Mesothelial cell of epicardium (in vitro differentiated cells): ENCODE measurements at places on chromosomes 3 and 15.
A peak's percentile ranks its signal among the peaks of the same experiment; 100 is the strongest.

DNA sequence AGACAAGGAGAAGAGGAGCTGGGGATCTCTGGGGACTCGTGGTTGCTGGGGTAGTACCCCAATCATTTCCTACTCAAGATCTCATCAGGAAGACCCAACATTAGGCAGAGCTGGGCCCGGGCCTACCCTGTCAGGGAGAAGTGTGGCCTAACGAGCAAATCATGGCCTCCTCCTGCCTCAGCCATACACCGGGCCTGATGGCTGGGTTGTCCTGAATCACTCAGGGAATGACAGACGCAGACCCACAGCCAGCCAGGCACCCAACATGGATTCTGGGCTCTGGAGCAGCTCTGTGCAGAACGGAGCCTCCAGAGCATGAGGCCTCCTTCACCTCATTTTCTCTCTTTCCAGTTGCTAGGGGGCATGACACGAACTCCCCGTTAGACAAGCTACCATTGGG lies 19.7 kb downstream of the ITGA11 start:
- no peaks in the 10 kb centered on the region for H3K36me3 ChIP-seq
- DNase-seq: no peak
- H3K4me3 ChIP-seq: no peak overlapping the region
- H3K27ac ChIP-seq: no peak overlapping the region
- H3K27me3 ChIP-seq: peaks cover 7% of the 10 kb centered on the region

- H3K27me3 ChIP-seq: no peaks in the 10 kb centered on the region
- DNase-seq: no peak
- peak overlapping the region; percentile 47 for H3K27ac ChIP-seq
- H3K36me3 ChIP-seq: no peaks in the 10 kb centered on the region
- H3K4me3 ChIP-seq: no peak overlapping the region
- peaks cover 44% of the 10 kb centered on the region for H3K4me1 ChIP-seq
These were observed 239.3 kb downstream of the DTWD1 start for GRCh38 chr15:49860101-49860500.

DNA sequence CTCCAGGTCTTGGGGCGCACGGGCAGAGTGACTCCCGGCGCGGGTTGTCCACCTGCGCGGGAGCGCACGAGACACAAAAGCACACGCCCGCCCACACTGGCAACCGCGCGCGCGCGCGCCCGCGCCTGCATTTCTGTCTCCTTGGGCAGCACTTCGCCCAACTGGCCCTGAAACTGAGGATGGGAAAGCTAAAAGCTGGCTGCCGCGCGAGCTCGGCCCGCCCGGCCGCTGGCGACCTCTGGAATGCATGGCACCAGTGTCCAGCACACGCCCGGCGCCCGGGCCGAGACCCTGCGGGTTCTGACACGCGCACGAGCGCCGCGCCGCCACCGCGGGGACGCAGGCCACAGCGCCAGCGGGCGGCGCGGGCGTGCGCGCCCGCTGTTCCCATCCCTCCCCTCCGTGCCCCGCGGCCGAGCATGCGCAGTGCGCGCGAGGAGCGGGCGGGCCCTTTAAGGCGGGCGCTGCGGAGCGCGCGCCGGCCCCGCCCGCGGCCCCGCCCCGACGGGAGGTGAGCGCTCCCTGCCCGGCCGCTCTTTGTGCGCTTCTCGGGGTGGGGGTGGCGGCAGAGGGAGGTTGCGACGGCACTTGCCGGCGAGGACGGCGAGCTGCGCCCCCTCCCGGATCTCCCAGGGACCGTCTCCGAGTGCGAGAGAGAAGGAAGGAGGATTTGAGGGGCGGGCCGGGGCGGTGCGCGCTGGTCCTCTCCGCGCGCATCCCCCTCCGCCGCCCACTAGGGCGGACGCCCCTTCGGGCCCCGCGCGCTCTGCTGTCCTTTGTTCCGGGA lies 1.0 kb upstream of the MEX3B start:
- peak overlapping the region; percentile 97 for H3K27ac ChIP-seq
- H3K4me1 ChIP-seq: peaks cover 26% of the 10 kb centered on the region
- H3K36me3 ChIP-seq: peaks cover 5% of the 10 kb centered on the region
- peak overlapping the region; percentile 95 for H3K4me3 ChIP-seq
- peak; percentile 97 for DNase-seq

DNA sequence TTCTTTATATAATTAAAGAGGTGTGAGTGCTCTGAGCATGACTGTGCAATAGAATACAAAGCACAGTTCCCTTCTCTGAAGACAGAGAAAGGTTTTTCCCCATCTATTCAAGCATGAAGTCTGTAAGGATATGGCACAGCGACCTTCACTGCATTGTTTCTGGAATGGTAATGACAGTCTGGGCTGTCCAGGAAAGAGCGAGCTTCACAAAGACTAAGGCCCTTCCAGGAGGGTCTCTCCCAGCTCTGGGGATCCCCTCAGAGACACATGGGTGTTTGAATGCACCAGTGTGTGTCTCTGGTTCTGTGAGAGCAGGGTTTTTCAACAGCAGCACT lies 179.9 kb upstream of the NR2E3 start:
- H3K27me3 ChIP-seq: no peaks in the 10 kb centered on the region
- no peak for DNase-seq
- no peak overlapping the region for H3K4me3 ChIP-seq
- H3K4me1 ChIP-seq: peaks cover 72% of the 10 kb centered on the region
- peaks cover 1% of the 10 kb centered on the region for H3K36me3 ChIP-seq

DNA sequence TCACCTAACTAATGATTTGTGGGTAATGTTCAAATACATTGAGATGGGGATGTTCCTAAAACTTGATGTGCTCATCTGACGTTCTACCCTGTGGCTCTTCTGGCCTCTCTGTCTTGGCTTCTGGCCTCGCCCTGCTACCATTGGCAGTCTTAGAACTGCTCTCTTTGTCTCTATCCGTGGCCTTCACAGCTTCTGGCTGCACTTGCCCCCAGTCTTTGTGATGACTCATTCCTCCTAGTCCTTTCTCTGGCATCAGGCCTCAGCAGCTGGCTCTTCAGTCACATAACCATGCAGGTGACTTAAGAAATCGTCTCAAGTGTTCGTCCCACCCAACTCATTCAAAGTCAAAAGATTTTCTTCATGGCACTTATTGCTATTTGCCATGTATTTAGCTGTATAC lies 188.1 kb downstream of the BBX start:
- H3K4me1 ChIP-seq: peaks cover 2% of the 10 kb centered on the region
- H3K4me3 ChIP-seq: no peak overlapping the region
- DNase-seq: no peak
- peaks cover 32% of the 10 kb centered on the region for H3K36me3 ChIP-seq

DNA sequence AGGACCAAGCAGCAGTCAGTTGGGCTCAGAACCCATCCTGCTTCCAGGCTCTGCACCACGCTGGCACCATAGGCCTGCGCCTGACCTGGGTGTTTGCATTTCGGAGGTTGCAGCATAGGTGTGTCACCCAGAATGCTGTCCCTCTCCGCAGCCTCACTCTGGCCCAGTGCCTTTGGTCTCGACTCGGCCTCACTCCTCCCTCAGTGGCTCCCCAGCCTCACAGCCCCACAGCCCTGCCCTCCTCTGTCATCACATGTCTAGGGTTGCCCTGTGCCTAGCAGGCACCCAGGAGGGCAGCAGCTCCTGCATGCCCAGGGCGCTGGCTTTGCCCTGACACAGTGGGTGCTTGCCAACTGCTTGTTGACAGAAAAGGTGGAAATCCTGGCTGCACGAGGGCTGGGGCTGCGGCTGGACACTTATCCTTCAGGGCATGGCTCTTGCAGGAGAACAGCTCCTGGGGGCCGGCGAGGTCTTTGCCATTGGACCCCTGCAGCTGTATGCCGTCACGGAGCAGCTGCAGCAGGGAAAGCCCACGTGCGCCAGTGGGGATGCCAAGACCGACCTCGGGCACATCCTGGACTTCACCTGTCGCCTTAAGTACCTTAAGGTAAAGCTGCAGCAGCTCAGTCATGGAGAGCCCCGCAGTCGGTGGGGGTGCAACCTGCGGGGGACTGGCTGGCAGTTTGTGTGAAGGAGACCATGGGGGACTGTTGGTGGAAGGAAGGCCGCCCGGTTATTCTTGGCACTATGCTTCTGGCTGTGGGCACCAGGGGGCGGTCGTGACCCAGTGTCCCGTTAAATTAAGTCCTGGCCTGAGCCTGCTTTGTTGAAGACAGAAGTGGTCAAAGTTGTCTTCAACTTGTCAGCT lies 16.2 kb downstream of the NISCH start:
- peaks cover 41% of the 10 kb centered on the region for H3K36me3 ChIP-seq
- no peak overlapping the region for H3K4me3 ChIP-seq
- no peak overlapping the region for H3K27ac ChIP-seq
- peaks cover 6% of the 10 kb centered on the region for H3K4me1 ChIP-seq
- no peaks in the 10 kb centered on the region for H3K27me3 ChIP-seq

DNA sequence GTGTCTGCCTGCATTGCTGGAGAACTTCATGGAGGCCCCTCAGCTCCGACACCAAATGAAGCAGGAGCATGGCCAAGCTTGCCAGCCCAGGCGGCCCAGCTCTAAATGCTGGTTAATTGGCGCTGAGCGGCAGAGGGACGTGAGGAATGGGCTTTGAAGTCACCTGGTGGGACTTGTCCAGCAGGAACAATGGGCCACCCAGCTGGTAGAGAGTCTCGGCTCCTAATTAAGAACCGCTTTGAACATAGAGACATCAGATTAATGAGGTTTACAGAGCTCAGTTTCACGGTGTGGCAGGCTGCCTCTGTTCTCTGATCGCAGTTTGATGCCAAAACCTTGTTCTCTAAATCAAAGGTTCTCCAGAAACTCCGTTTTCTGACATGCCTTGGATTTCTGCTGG lies 77.5 kb upstream of the LINGO1 start:
- DNase-seq: no peak
- H3K4me3 ChIP-seq: no peak overlapping the region
- H3K36me3 ChIP-seq: no peaks in the 10 kb centered on the region
- no peak overlapping the region for H3K27ac ChIP-seq
- peaks cover 51% of the 10 kb centered on the region for H3K27me3 ChIP-seq

DNA sequence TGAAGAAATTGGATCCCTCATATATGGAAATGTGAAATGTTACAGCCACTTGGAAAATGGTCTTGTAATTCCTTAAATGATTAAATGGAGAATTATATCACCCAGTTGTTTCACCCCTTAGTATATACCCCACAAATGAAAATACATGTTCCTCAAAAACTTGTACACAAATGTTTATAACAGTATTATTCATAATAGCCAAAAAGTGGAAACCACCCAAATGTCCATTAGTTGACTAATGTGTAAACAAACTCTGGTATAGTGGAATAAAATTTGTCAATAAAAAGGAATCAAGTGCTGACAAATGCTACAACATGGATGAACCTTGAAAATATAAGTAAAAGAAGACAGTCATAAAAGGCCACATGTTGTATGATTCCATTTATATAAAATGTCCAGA lies 12.5 kb downstream of the FAM162A start:
- peaks cover 23% of the 10 kb centered on the region for H3K4me1 ChIP-seq
- H3K27ac ChIP-seq: no peak overlapping the region
- no peak overlapping the region for H3K4me3 ChIP-seq

GRCh38 chr3:128424508-128425069 lies 42.1 kb downstream of the DNAJB8 start:
- H3K4me1 ChIP-seq: peaks cover 53% of the 10 kb centered on the region
- no peak for DNase-seq
- H3K27ac ChIP-seq: peak overlapping the region; percentile 81
- H3K36me3 ChIP-seq: no peaks in the 10 kb centered on the region
- H3K4me3 ChIP-seq: no peak overlapping the region

DNA sequence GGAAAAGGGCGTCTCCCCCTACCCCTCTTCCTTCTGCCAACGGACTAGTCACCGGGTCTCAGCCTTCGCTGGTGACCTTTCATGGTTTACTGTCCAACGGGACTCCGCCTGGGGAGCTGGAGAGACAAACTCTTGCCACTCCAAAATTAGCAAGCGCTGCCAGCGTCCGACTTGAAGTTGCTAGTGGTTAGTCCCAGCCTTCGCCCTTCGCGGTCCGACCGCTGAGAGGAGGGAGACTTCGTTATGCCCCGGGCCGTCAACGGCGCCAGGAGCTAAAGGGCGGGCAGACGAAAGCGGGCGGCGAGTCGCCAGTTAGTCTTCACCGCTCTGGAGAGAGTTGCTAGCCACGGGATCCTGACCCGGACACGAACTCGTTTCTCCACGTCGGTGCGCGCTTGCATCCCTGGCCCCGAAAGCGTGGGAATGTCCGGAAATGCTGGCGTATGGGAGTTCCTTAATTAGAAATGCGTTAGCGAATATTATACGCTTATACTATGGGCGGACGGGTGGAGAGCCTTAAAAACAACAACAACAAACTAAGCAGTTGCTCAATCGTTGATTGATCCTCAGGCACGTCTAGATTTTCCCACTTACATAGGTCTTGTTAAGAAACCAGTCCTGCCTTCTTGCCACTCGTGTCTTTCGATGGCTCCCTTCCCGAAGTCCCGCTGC lies 716 bp downstream of the SMC4 start:
- peak overlapping the region; percentile 94 for H3K4me3 ChIP-seq
- H3K36me3 ChIP-seq: peaks cover 2% of the 10 kb centered on the region
- H3K4me1 ChIP-seq: peaks cover 44% of the 10 kb centered on the region
- H3K27ac ChIP-seq: peak overlapping the region; percentile 100
- no peaks in the 10 kb centered on the region for H3K27me3 ChIP-seq

DNA sequence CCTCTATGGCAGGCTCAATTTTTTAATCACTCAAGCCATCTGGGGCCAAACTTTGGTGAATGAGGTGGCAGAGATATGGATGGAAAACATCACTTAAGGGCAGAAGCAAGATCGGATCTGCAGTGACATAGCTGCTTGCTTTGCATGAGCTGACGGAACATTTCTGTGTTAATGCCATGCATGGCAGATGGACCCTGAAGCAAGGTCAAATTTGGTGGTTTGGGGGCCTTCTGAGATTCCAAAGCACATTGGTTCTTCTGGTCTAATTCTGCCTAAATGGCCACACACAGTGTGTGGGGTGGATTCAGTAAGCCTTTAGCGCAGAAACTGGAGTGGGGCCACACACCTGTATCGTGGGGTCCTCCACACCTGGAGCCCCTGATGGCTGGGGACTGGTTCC lies 38.3 kb upstream of the BCL2L10 start:
- no peak overlapping the region for H3K27ac ChIP-seq
- no peak for DNase-seq
- no peaks in the 10 kb centered on the region for H3K4me1 ChIP-seq
- H3K4me3 ChIP-seq: no peak overlapping the region
- H3K27me3 ChIP-seq: no peaks in the 10 kb centered on the region
- H3K36me3 ChIP-seq: peaks cover 9% of the 10 kb centered on the region

DNA sequence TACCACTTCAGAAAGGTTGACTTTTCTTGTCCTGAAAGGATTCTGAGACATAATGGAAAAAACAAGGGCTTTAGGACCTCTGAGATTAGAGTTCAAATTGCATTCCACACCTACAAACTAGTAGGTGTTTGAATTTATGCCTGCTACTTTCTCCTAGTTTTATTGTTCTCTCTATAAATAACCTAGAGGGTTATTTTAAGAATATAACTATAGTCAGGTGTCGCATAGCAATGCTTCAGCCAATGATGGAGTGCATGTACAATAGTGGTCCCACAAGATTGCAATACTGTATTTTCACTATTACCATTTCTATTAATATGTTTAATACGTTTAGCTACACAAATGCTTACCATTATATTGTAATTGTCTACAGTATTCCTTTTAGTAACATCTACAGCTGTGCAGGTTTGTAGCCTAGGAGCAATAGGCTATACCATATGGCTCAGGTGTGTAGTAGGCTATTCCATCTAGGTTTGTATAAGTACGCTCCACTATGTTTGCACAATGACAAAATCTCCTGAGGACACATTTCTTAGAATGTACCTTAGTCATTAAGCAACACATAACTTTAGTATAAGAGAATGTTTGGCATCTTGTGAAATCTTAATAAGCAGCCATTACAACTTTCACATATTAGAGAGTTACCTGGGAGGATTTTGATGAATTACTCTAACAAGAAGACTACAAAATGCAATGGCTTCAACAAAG lies 1352.5 kb downstream of the ZPLD1 start:
- H3K4me3 ChIP-seq: no peak overlapping the region
- no peaks in the 10 kb centered on the region for H3K36me3 ChIP-seq
- no peaks in the 10 kb centered on the region for H3K27me3 ChIP-seq
- no peak overlapping the region for H3K27ac ChIP-seq
- peaks cover 6% of the 10 kb centered on the region for H3K4me1 ChIP-seq
- DNase-seq: no peak
